ENCODE measurements at places on chromosomes 4 and X.

- DNase-seq = peak; percentile 85
Measured at GRCh38 chrX:47218280-47218919, at the start of gene CDK16. CDK16 (plus strand) TSS chrX:47218681; CDS start chrX:47223558, 4,877 bp downstream.

- DNase-seq = no peak
Measured at GRCh38 chrX:152725409-152725808, 8.1 kb downstream of the CSAG1 start.

GRCh38 chrX:102765809-102766208 lies 45.3 kb downstream of the GPRASP3 start:
- no peak for DNase-seq

GRCh38 chrX:134010690-134011089 lies 25.3 kb upstream of the GPC3 start:
- DNase-seq = no peak

GRCh38 chr4:182421753-182422152 lies 178.6 kb downstream of the TENM3 start:
- no peak for DNase-seq

DNA sequence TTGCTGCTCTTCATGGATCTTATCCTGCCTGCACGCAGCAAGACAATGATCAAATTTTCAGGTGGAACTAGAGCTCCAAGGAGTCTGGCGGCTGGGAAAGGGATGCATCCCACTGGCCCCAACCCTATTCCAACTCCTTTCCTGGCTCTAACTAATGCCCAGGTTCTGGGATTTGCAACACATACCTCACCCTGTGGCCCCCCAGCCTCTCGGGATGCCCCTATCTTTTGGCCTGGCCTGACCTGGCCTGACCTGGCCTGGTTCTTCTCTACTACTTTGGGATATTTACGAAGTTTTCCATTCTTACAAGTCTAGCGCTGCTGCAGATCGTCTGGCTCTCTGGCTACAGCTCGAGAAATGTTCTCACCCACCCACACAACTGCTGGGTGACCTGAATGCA lies 56.4 kb upstream of the CDKN2AIP start:
- DNase-seq = no peak

DNA sequence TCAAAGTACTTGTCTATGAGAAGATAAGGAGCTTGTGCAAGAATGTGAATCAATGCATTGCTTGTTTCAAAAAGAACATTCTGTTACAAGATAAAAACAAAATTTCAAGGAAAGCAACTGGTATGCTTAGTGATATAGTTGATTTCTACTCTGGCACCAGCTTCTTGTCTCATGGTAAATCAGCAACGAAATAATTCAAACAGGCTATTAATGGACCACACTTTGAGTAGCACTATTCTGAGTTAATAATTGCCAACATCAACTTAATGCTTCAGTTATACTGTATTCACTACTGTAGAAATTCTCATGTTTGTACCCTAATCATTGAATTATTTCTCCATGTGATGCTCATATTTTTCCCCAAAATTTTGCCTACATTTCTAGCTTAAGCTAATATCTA lies 252.6 kb downstream of the NDST4 start:
- no peak for DNase-seq

DNA sequence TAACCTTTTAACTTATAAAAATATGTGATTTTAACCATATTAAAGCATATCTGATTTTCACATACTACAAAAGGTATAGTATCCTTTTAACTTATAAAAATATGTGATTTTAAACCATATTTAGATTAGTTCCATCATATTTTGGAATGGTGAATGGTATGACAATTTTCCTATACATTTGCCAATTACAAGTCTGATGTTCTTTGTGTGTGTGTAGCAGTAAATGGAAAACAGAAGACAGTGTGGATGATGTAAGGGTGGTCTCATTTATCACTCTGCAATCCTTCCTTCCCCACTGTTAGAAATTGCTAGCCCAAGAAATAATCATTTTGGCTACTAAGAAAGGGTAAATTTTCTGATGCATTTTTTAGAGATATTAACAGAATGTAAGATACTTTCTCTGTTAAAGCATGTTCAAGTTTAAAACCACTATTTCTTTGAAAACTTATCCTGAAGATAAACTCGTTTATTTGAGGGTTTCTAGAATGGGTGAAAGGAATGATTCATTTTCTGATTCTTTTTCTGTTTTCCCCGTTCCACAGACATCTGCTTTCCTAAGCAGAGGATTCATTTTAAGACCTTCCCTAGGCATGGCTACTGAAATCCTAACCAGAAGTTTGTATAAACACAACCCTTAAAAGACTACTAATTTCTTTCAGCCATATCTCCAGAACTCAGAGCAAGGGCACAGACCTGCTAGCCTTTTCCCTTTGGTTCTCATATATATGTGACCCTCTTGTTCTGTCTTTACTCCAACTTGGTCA lies 21.0 kb downstream of the NUDT6 start:
- DNase-seq = no peak

DNA sequence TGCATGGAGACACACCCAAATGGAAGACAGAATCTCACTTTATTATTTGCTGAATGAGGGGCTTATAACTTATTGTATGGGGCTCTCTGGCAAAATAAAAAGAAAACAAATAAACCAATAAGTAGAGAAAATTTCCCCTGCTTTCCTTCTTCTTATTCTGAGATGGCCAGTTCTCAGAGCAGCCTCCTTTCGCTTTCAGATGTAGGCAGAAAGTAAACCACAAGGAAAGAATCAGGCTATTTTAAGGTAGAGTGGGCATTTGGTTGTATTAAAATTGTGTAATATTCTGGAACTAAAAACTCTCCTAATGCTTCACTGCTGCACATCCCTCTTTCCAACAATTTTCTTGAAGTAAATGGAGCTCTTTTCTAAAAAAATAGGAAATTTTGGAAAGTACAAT lies 241.8 kb downstream of the GALNTL6 start:
- no peak for DNase-seq

DNA sequence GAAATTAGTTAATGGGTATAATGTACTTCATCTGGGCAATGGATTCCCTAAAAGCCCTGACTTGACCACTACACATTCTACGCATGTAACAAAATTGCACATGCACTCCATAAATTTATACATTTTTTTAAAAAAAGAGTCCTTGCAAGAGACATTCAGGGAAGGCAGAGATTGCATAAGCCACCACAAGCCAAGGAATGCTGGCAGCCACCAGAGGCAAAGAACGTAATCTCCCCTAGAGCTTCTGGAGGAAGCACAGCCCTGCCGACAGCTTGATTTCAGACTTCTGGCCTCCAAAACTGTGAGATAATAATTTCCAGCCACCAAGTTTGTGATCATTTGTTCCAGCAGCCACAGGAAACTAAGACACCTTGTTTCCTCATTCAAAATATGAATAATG lies 185.6 kb upstream of the GALNT7 start:
- no peak for DNase-seq

GRCh38 chr4:124862261-124862660 lies 149.7 kb upstream of the ANKRD50 start:
- DNase-seq = no peak

DNA sequence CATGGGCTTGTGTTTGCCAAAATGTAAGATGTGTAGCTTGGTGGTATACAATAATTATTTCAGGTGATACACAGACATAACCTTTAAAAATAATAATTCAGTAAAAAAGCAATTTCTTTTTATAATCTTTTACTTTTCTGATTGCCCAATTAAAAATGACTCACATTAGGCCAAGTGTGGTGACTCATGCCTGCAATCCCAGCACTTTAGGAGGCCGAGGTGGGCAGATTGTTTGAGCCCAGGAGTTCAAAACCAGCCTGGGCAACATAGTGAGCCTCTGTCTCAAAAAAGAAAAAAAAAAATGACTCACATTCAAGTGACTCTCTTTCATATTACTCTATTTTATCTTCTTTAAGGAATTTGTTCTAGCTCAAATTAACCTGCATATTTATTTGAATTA lies 449.4 kb upstream of the HTR2C start:
- no peak for DNase-seq

DNA sequence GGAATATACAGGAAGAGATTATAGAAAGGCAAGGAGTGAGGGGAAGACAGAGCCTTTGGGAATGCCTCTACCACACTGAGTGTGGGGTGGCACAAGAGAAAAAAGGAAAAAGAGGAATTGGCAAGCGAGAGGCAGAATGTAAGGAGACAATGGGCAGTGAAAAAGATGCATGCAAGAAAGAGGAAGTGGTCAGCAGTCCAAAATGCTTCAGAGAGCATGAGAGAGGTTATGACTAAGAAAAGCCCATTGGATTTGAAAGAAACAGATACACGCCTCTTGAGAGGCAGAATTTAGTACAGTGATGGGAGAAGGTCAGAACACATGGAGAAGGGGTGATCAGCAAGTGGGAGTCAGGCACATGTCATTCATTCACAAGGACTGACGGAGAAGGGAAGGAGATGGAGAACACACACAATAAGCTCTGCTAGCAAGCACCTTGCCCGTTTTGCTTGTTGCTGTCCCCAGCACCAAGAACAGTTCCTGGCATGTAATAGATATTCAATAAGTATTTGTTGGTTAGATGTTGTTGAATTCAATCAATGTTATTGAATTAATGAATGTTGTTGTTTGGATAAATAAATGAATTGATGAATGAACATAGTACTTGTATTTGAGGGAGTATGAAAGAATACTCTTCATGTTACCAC lies 6.3 kb downstream of the DCHS2 start:
- no peak for DNase-seq

DNA sequence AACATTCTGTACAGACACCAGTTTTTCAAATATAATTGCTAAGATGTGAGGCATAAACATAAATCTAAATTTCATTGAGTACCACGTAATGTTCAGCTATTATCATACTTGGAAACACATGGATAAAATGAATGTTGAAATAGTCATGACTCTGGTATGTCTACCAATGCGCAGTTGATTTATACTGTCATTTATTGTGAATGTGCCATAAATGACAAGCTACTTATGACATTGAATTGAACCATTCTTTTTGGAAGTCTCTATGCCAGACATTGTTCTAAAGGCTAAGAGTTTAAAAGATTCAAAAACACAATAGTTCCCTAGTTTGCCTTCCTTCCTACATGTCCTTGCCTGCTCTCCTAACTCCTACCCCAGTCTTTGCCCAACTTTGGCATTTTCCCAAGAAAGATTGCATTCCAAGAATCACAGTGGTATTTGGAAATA lies 96.6 kb upstream of the DMD start:
- DNase-seq = no peak

- no peak for DNase-seq
Measured at GRCh38 chr4:41241919-41242318, 14.8 kb upstream of the UCHL1 start.

GRCh38 chr4:78129383-78130108 lies 72.4 kb downstream of the FRAS1 start:
- DNase-seq = no peak

GRCh38 chrX:111581086-111581485 lies 69.6 kb downstream of the SERTM2 start:
- DNase-seq = no peak
